ENCODE measurements at places on chromosomes 7 and 10.

DNA sequence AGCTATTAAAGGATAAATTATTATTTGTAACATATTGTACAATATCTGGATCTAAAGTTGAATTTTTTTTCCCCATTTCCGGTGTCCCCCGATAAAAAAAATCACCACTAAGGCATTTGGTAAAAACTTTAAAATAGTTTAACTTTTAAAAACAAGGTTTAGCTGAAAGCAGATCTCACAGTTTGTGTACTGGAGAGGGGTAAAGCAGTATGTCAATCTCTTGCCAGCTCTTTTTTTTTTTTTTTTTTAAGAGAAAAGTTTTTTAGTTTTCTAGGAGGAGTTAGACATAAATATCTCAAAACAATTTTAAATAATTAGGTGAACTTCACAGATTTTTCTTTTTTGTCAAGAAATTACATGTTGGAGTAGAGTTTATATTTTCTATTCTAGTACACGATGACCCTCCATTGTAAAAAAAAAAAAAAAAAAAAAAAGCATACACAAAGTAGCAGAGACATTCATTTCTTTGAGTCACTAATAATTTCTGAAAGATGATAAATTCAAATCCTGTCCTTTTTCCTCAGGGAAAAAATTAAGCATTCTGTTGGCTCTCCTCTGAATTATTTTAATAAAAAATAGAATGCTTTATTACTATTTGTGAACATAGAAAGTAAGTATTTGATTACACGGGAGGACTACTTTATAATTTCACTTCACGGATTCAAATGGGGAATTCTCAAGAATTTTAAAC, 1.9 kb upstream of the HBP1 start:
- DNase-seq, result peak; percentile 12

GRCh38 chr10:133326223-133326551, 10.5 kb downstream of the CALY start:
- no peak for DNase-seq

GRCh38 chr7:48691788-48692187, 232.6 kb upstream of the CDC14C start:
- no peak for DNase-seq

- no peak for DNase-seq
These were observed 3.5 kb upstream of the EN2 start for GRCh38 chr7:155454183-155455112.

DNA sequence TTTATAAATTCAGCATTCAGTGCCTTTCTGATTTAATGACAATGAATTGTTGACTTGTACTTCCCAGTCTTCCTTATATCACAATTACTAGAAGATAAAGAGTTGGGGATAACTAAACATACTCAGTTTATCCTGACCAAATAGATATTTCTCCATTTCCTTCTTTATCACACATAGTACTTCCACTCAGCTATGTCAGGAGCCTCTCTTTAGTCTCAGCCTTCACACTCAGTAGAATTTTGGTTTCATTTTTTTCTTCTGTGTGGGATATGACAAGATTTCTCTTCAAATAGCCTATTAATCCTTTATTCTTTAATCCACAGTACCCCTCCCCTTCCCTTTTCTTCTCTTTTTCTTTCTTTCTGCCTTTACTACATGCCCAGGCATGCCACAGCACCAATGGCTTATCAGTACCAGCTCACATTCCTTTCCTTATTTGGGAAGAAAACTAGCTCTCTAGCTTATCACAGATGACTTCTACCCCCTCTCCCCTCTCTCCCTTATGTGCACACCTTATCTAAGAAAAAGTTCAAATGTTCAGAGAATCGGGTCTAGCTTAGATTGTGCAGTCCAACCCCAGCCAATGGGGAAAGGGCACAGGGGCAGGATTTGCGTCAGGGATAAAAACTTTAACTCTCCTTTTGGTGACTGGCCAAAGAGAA, 109.0 kb downstream of the PHF14 start:
- peak; percentile 1 for DNase-seq

GRCh38 chr7:121186746-121187145, 142.1 kb upstream of the WNT16 start:
- DNase-seq, result no peak

- DNase-seq, result no peak
These were observed 19.9 kb upstream of the GGCT start for GRCh38 chr7:30524545-30524944.

- no peak for DNase-seq
These were observed 102.4 kb upstream of the VWC2 start for GRCh38 chr7:49670991-49671390.

DNA sequence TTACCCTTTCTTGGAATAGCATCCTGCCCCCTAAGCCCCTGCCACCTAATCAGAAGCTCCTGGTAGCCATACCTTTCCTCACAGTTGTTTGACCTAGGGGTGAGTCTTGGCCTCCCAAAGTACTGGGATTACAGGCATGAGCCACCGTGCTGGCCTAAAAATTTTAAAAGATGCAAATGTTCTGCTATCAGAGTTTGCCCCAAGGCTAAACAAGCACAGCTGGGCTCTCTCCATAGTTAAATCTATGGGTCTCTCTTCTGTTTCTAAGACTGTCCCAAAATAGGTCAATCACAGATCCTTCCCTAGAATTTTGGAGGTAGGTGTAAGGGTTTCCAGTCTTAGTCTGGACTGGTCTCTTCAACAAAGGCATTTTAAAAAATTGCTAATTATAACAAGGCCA, 12.9 kb upstream of the UBN2 start:
- no peak for DNase-seq

DNA sequence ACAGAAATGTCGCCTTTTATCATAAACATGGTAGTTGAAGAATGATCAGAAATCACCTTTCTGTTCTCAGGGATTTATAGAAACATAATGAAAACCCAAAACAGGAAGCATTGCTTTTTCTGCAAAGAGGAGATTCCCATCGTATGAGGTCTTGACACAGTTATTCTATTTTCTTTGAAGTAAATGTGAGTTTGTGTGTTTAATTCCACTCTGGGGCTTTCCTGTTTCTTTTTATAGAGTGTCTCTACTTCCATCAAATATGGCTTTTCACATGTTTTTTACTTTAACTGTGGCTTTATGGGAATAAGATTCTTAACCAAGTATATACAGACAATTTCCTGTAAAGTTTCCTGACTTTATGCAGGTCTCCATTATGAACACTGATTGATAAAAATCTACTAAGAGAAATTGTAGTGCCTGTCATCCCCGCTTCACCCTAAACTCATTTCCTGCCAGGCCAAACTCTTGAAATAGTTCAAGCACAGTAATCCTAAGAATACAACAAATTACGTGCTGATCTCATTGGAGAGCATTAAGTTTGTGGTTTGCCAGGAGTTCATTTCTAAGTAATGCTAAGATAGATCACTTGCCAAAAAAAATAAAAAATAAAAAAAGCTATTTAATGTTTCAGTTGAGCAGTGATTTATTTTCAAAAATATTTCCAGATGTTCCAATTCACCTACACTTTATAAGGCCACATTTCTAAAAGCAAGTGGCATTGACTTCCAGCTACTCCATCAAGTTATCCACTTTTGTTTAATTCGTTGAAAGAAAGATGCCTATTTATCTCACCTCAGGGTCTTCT, 52.2 kb upstream of the SEC61G start:
- peak; percentile 61 for DNase-seq
